H1 (cell line): ENCODE measurements at places on chromosomes 2 and 18. TPM values are rescaled to one million over a fixed set of nuclear protein-coding genes. Genes with fewer than 3 reads are reported as not detected.

The ACSL3 gene
- total RNA-seq = 94.0 and 98.1 TPM in 2 replicates

DNA sequence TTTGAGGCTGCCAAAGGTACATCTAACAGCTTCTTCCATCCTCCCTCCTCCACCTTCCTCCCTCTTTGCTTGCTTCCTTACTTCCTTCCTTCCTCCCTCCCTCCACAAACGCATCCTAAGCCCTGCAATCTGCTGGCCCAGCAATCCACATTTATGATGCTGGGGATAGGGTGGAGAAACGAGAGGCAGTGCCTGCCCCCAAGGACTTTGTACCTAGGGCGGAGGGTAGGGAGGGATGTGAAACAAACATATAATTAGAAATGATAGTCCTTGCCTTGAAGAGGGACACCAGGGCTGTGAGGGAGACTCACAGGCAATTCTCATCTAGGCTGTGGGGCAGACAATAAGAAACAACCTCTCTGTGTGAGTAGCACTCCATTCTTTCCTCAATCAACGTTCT is 188.3 kb downstream of the ANKRD30B start:
- DNase-seq = no peak

GRCh38 chr2:160574468-160575140 is 81.0 kb upstream of the RBMS1 start:
- DNase-seq = no peak

DNA sequence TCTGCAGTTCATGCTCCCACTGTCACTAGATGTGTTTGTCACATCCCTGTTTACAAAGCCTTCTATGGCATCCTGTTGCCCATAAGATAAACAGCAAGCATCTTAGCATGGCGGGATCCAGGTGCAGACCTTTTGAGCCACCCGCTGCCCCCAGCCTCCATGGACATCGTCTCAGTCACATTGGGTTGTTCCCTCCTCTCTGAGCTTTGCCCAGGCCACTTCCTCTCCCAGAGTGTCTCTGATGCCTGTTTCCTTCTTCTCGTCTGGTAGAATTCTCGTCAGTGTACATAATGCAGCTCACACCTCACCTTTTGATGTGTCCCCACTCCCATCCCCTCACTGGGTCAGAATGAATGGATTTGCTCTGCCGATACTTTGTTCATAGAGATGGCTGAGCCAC is 239.0 kb upstream of the APCDD1 start:
- no peak for DNase-seq

The LIPG gene
- total RNA-seq = 9.8 and 11.8 TPM in 2 replicates

The LRRTM1 gene
- 1.1 and 1.4 TPM in 2 replicates for total RNA-seq

- DNase-seq = no peak
These were observed 458.7 kb upstream of the CNTNAP5 start for GRCh38 chr2:123566291-123566946.

DNA sequence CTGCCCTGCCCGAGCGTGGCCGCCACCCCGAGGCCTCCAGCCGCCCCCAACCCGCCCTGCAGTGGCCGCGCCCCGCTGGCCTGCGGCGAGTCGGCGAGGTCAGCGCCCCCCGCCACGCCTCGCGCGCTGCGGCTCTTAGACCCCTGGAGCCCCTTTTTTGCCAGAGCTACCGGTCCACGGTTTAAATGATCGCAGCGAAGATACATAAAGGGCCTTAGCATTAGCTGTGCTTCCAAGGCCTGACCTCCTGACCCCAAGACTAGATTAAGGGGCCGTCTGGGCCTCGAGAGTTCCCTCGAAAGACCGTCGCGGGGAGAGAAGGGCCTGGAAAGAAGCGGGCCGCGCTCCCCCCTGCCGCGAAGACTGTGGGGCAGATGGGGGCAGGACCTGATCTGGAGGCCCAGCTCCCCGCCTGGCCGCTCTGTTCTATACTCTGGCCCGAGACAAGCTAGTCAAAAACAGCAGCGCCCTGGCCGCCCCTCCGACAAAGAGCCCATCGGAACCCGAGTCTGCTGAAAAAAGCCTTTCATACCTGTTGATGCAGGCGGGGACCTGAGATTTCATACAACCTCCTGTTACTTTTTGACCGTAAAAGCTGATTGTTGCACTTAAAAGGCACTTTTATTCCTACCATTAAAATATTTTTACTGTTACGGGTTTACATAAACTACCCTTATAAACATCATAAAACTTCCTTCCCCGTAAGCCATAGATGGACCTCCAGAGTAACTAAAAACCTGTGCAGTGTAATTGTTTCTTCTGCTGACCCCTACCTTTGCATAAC is 68.7 kb upstream of the PSMD14 start:
- no peak for DNase-seq

GRCh38 chr2:166610180-166610912 is 116.3 kb upstream of the SCN7A start:
- peak; percentile 65 for DNase-seq
